ENCODE measurements at places on chromosomes 2 and 18.
A peak's percentile ranks its signal among the peaks of the same experiment; 100 is the strongest.

- no peak for DNase-seq
Measured at GRCh38 chr2:83972128-83972527, 487.0 kb downstream of the SUCLG1 start.

GRCh38 chr18:4605212-4605611, 150.1 kb upstream of the DLGAP1 start:
- no peak for DNase-seq

- DNase-seq: no peak
Measured at GRCh38 chr2:71469403-71470398, 16.3 kb downstream of the DYSF start.

DNA sequence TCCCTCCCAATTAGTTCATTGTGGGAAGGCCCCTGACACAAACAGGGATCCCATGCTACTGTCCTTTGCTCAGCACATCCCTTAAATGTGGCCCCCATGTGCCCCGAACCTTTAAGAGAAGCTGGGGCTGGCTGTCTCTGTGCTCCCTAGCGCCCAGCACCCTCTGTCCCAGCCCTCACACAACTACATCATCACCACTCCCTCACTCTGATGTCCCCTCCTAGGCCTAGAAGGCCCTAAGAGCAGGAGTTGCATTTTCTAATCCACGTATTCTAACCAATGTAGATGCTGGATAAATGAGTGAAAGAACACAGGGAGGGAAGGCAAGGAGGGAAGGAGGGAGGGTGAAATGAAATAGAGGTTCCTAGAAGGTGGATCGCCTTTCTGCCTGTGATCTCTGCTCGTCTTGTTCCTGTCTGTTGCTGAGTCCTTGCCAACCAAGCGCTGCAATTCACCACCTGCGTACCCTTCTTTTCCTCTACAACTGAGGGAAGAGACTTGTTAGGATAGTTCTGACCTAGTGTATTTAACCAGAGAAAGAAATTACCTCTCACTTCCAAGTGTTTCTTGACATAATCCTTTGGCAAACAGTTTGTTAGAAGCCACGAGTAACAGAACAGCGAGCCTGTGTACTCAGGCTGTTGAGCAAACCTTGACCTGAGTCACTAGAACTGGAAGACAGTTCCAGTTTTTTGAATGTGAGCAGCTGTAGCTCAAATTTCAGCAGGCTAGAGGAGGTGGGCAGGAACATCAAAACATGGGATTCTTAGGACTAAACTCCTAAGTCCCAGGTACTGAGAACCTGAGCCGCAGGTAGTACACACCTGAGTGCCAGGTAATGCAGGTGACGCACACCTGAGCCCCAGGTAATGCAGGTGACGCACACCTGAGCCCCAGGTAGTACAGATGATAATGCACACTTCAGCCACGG, 181.5 kb upstream of the ID2 start:
- DNase-seq: no peak

GRCh38 chr18:55634545-55634944, 46.6 kb upstream of the TCF4 start:
- peak; percentile 57 for DNase-seq

DNA sequence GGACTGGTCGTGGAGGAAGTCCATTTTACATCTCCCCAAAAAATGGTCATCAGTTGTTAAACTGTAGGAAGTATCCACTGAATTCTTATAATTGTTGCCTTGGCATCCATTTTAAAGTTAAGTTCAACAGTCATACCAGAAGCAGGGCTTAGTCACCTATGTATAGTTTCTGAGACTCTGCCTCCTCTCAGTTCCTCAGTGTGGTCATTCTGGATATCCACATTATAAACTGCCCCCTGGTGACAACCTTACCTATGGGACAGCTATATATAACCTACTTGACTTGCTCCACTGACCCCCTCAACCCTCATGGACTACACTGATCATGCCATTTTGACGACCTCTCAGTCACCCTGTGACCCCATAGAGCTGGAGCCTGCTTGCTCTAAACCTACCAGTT, 617.0 kb downstream of the LRP1B start:
- no peak for DNase-seq

- no peak for DNase-seq
Measured at GRCh38 chr2:112820343-112820742, 16.2 kb downstream of the IL1B start.

- peak; percentile 47 for DNase-seq
Measured at GRCh38 chr2:134218930-134219658, 34.8 kb upstream of the MGAT5 start.

Measured in KBM-7 (cell line).